Cerebellar nuclear complex (tissue), 1 donor: ENCODE measurements at places on chromosomes 1 and 21.

- DNase-seq = no peak
Observed at GRCh38 chr1:224212618-224213061, 29.6 kb downstream of the DEGS1 start.

DNA sequence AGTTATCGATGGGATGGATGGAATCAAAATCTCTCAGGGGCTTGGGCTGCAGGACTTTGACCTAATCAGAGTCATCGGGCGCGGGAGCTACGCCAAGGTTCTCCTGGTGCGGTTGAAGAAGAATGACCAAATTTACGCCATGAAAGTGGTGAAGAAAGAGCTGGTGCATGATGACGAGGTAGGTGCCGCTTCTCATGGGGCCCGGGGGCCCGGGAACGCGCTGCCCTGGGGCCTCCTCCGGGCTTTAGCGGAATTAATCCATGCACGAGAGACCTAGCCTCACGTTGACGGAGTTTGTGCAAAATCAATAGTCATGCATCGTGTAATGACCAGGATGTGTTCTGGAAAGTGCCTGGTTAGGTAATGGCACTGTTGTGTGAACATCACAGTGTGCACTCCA, 43.8 kb downstream of the FAAP20 start:
- DNase-seq = no peak

GRCh38 chr1:207644852-207645634, at the start of gene CR1L:
CR1L (plus strand) TSS chr1:207645133; CDS start chr1:207645234, 101 bp downstream.
- DNase-seq = no peak

DNA sequence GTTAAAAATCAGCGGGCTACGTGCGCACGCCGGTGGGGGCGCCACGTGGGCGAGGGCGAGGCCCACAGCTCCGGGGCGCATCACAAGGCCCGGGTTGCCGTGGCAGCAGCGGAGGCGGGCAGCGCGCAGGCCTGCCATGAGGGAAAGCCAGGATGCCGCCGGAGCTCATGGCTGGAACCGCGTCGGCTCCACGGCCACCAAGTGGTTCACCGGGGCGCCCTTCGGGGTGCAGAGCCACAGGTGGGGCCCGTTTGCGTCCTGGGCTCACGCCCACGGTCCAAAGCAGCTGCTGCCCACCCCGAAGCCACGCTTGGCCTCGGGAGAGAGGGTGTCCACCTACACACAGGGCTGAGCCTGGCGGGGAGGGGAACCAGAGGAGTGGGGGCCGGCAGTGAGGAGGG, 4.9 kb upstream of the TTC22 start:
- no peak for DNase-seq

- no peak for DNase-seq
Observed at GRCh38 chr1:184035719-184036516, 1.6 kb downstream of the COLGALT2 start.
